Fibroblast of skin of back (primary cell): ENCODE measurements at places on chromosomes 1 and 21.
A peak's percentile ranks its signal among the peaks of the same experiment; 100 is the strongest.

DNA sequence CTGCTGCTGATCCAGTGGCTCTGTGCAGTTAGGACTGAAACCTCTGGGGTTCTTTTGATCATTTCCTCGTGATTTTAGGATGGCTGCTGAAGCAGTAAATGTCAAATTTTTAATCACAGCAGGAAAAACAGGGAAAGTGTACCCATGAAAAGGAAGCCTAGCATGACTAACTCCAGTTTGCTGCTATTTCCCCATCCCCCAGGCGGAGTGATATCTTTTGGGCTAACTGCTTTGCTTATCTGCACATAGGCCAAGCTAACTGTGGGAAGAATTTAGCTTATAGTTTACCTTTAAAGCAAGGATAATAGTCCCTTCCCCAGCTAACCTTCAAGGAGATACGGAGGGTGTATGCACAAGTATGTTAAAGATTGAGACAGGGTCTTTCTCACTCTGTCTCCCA lies 149.8 kb upstream of the TNR start:
- no peak for DNase-seq

GRCh38 chr1:111602974-111603373 lies 16.6 kb upstream of the RAP1A start:
- no peak for DNase-seq

DNA sequence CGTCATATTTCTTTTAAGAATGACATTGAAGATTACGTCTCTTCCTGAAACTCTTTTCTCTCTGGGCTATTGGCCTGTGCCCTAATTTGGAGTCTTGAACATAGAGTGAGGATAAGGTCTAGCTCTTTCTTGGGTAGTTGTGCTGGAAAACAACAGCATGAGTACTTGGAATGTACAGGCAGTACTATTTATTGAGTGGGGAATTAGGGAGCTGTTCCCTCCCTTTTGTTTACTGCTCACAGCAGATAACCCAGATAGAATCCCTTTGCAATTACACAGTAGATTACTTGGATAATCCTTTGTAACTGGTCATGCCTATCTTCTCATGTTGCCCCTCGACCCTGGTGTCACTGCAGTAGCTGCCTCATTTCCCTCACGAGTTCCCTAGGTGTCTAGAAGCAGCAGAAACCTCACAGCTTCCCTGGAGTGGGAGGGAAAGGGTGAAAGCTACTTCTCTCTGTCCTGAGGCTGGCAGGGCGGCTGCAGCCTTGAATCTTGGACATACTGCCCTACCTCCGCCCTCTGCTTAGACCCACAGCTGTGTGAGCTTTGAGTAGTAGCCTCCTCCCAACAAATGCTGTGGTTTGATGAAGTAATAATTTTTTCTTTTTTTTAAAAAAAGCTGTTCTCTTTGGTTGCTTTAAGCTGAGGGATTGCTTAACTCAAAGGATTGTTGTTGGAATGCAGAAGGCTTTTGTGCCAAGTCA lies 70.6 kb downstream of the FGGY start:
- DNase-seq = peak; percentile 89

DNA sequence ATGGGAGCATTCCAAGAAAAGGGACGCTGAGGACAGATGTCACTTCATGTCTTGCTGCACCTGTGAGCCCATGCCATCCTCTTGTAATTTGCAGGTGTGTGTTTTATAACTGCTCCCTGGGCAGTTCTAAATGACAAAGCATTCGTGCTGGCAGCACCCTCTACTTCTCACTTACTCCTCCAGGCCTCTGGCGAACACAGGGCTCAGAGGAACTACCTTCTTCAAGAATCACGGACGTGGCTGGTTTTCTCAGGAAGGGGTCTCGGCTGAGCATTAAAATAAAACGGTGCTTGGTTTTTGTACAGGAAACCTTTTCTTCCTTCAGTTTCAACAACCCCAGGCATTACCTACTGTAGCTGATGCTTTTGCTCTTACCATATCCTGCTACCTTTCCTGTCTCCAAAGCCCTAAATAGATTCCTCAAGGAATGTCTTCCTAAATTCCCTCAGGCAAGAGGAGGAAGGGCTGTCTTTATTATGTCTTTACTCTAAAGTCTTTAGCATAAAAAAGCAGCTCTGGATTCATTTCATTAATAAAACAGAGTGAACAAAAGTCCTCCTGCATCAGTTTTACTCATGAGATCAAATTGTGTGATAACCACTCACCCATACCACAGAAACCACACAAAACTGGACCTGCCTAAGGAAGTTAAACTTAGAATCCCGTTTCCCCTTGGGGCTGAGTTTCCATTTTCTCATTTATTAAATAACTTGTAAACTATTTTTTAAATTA lies 79.0 kb upstream of the MAP10 start:
- DNase-seq = no peak

GRCh38 chr21:31205412-31205811 lies 138.6 kb downstream of the TIAM1 start:
- no peak for DNase-seq

GRCh38 chr1:201434266-201434665 lies 12.7 kb upstream of the TNNI1 start:
- DNase-seq = no peak

GRCh38 chr1:61277121-61277690 lies 194.8 kb downstream of the NFIA start:
- no peak for DNase-seq

- DNase-seq = no peak
These were observed 50.8 kb upstream of the PODN start for GRCh38 chr1:53011175-53011574.

DNA sequence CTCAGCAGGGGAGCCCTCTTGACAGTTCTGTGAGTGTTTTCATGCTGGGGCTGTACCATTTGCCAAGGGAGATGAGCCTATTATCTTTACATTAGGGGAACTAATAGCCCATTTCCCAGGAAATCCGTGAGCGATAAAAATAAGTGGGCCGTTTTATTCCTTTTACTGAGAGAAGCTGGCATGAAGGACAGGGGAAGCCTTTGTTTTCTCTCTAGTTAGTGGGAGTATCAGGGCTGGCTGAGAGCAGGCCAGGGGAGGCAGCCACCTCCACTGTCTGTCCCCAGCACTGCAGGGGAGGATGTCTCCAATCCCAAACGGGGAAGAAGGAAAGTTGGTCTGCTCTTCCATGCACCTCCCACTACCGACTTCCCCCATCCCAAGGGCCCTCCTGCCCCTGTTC lies 2.5 kb downstream of the UBL4B start:
- no peak for DNase-seq

DNA sequence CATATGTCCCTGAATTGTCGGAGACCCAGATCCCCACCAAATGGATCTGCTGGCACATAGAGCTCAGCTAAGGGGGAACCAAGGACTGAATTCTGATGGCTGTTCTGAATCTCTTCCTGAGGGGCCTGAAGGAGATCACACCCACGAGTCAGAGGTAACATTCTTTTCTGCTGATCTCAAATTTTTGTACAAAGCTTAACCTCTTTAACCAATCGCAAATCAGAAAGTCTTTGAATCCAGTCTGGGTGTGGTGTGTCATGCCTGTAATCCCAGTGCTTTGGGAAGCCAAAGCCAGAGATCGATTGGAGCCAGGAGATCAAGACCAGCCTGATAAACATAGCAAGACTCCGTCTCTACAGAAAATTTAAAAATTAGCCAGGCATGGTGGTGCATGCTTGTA lies 62.8 kb upstream of the PRRC2C start:
- DNase-seq = peak; percentile 58

- DNase-seq = peak; percentile 93
These were observed 156.0 kb downstream of the RERE start for GRCh38 chr1:8661185-8662110.

GRCh38 chr21:38249696-38250278 lies 7.0 kb upstream of the KCNJ15 start:
- DNase-seq = no peak

- no peak for DNase-seq
These were observed 22.1 kb upstream of the IGSF21 start for GRCh38 chr1:18085387-18086074.

DNA sequence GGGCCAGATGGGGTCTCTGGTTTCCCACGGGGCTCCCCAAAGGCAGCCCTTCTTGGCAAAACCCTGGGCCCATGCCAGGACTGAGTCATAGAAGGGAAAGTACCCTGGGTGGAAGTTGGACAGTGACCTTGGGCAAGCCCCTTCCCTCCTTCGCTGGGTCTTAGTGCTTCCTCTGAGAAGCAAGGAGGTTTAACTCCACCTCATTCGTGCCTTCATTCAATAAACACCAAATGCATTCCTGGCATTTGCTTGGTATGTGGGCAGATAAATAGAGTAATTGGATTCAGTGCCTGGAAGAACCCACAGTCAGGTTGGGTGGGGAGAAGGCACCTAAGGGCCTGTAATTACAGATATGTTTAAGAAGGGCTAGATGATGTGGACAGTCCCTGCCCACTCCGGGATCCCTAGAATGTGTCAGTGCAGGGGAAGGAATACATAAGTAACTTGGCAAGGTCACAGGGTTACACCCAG lies 36.3 kb upstream of the CITED4 start:
- DNase-seq = peak; percentile 49
